Heart left ventricle (tissue), 16 donors: ENCODE measurements at places on chromosomes 12 and 14.

DNA sequence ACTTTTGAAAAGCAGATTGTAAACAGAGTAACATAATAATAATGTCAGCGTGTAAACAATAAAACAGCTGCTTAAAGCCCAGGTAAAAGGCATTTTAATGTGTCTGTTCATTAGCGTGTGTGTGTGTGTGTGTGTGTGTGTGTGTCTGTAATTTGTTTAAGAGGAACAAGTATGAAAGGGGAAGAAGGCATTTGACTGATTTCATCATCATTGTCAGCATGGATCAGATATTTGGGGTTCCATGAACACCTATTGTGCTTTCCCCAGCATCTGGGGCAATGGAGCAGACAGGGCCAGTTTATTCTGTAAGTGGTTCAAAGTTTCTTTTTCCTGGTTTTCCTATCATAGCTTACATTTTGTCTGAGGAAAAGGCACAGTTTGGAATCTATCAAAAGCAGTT, 28.9 kb downstream of the SLC25A21 start:
- DNase-seq, result no peak

- DNase-seq, result peak; percentile 56
Measured at GRCh38 chr12:113174461-113175384, 10.6 kb downstream of the DDX54 start.

- peak; percentile 63 for DNase-seq
Measured at GRCh38 chr12:107092669-107093416, 506 bp downstream of the CRY1 start.

DNA sequence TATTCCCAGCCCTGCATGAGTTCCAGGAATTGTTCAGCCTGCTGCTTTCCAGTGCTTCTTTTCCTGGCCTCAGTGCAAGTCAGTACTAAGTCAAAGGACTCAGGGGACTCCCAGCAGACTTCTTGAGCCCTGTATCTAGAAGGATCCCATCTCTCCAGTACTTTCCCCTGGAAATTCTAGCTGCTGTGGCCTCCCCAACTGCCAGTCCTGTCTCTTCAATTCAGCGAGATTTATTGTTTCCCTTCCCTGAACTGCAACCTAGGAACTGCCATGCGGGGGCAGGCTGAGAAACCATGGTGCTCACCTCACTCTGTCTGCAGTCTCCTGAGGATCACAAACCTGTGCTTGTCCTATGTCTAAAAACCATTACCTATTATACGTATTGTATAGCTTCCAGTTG, 31.8 kb downstream of the ZNF605 start:
- DNase-seq, result no peak

GRCh38 chr12:127041985-127042625, 1224.9 kb upstream of the TMEM132C start:
- no peak for DNase-seq

GRCh38 chr12:28089338-28089737, 100.9 kb upstream of the CCDC91 start:
- DNase-seq, result no peak

DNA sequence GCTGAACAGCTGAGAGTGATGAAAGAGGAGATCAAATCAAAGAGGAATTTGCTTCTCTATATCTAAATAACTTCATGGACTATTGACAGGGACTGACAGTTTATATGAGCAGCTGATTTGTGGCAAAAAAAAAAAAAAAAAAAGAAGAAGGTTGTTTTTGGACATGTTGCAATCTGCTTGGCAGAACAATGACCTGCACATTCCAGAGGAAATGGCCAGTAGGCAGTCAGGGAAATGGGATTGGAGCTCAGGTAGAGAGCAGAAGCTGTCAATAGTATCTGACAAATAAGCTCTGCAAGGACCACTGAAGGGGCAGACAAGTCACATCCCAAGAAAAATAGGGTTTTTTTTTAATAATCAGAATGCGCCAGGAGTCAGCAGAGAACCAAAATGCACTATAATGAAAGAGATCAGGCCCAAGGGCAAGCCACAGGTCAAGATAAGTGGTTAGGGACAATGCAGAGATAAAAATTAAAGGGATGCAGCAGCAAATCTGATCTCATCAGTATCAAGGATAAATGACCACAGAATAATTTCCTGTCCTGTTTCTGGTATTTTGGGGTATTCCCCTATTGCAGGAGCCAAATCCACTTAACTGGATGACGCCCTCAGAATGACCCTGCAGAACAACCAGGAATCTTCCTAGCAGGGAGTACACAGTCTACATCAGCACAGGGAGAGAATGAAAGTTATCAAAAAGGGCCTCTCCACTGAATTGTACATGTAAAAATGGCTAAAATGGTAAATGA, 22.6 kb upstream of the DUSP16 start:
- DNase-seq, result no peak

DNA sequence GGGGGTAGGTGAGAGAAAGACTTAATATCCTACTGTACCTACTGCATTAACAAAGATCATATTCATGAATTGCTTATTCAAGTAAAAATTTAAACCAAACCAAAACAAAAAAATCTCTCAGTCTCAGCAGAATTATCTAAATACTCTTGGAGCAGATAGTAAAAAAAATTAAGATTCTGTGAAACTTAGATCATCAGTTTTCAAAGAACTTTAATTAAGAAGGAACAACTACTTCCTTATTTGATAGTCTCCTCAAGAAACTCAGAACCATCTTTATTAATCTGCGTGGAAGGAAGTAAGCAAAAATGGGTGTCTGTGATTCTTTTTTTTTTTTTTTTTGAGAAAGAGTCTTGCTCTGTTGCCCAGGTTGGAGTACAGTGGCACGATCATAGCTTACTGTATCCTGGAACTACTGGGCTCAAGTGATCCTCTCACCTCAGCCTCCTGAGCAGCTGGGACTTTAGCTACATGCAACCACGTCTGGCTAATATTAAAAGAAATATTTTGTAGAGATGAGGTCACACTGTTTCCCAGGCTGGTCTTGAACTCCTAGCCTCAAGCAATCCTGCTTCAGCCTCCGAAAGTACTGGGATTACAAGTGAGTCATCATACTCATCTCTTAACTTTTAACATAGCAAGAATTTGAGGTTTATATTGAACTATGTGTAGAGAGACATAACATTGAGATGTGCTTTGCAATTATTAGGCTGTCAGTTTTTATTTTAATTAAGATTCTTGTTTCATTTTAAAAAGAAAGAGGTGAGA, 37.4 kb downstream of the GAS2L3 start:
- no peak for DNase-seq

GRCh38 chr12:89528434-89528833, 2.6 kb upstream of the POC1B start:
- no peak for DNase-seq

GRCh38 chr14:105315211-105315721, 718 bp downstream of the PACS2 start:
- no peak for DNase-seq

- DNase-seq, result no peak
Measured at GRCh38 chr12:31582155-31582554, 8.8 kb downstream of the DENND5B start.

GRCh38 chr14:51431033-51431709, 191.1 kb downstream of the TMX1 start:
- DNase-seq, result no peak

DNA sequence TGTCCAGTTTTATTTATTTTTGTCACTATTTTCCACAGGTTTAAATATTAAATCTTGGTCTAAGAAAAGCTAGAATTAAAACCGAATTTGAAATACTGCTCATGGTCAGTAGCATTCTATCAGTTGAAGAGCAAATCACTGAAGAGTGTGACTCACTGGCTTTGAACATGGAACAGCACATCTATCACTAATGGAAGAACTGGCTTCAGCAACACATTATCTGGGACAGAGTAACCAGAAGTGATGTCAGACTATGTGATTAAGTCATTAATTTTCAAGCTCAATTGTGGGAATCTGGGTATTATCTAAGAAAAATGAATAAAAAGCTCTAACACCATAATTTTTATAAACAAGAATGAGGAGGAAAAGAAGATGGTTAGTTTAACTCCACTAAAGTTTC, 527.5 kb downstream of the TMTC2 start:
- DNase-seq, result no peak

DNA sequence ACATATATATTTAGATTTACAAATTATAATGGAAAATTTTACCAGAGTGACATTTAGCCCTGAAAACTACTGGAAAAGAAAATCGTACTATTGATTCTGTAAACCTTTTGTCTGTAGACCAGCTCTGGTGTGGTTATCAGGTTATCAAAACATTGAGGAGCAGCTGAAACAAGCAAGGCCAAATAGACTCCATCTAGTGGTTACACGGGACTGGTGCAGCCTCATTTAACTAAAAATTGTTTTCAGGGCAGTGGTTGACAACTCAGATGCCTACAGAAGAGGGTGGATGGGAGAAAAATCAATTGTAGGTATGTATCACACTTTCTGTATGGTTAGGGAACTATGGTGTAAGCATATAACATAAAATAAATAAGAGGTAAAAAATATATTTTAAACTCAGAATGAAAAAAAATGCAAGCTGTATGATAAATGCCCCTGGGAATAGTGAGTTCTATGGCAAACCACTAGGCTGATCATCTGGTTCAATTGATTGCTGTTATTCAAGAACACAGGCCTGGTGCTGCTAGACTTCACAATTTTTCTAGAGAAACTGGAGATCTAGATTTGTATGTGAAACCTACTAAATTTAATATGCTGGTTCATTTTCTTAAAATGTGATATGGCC, 51.2 kb downstream of the ACSS3 start:
- no peak for DNase-seq

GRCh38 chr12:77225373-77225772, 160.0 kb upstream of the E2F7 start:
- no peak for DNase-seq

DNA sequence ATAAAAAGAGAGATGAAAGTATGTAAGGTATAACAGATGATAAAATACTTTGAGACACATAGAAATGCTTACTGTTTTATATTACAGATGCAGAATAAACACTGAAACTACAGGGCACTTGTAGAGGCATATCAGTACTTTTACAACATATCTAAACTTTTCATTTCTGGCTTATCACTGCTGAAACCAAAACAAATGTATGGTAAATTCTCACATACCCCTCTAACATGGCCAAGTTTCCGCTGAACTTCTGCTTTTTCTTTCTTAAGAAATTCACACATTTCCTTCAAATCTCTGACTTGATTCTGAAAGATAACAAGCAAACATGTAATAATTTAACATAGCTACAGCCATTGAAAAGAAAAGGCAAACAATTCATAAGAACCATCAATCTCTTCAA, 33.3 kb upstream of the C12orf50 start:
- DNase-seq, result no peak

DNA sequence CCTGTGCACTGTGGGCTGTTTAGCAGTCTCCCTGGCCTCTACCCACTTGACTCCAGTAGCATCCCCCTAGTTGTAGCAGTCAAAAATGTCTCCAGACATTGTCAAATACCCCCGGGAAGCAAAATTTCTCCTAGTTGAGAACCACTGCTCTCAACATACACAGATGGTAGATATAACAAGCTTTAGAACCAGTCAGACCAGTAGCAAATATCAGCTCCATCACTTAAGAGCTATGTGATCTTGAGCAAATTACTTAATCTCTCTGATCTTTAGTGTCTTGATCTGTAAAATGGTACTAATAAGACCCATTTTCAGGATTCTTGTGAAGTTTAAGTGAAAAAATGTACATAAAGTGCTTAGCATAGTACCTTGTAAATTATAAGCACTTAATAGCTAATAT, 96.2 kb downstream of the DUSP6 start:
- no peak for DNase-seq

DNA sequence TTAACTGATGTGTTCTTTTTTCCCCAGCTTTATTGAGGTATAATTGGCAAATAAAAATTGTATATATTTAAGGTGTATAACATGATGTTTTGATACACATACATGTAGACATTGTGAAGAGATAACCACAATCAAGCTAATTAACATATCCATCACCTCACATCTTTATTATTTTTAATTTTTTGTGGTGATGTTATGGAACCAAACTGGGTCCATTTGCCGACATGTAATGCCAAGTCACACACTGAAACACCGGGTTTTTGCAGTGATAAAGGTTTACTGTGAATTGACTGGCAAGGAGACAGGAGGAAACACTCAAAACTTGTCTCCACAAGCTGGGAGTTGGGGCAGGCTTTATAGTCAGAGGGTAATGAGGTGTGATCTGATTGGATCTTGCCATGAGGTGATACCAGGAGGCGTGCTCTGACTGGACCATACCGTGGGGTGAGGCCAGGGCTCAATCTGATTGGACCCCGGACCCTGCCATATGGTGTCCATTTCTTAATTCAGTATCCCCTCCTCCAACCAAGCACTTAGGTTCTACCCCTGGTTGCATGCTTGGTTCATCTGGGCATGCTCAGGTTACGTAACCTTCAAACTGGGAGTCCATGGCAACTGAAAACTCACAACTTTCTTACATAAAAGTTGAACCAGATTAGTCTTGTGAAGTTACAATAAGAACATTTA, 11.8 kb upstream of the WSCD2 start:
- no peak for DNase-seq

DNA sequence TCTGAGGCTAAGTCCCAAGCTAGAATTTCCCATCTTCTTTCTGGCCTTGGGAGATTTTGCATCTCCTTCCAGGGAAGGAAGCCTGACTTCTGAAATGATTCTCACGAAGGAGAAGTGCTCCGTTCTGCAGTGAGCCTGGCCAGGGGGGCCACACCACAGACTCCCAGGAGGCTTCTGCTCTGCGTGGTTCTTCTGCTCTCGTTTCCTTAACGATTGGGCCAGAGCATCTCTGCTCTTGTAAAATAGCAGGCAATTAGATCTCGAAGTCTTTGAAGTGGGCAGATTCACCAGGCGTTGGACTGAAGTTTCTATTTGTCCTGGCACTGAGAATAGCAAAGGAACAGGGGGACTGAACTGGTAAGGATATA, 6.7 kb upstream of the BATF start:
- no peak for DNase-seq

GRCh38 chr12:96395236-96395635, 5.0 kb downstream of the CDK17 start:
- DNase-seq, result no peak

GRCh38 chr12:68613209-68613904, 2.7 kb downstream of the RAP1B start:
- no peak for DNase-seq

GRCh38 chr14:55747186-55747585, 167.2 kb downstream of the KTN1 start:
- no peak for DNase-seq

GRCh38 chr12:64125913-64126312, 96.2 kb downstream of the KICS2 start:
- no peak for DNase-seq

DNA sequence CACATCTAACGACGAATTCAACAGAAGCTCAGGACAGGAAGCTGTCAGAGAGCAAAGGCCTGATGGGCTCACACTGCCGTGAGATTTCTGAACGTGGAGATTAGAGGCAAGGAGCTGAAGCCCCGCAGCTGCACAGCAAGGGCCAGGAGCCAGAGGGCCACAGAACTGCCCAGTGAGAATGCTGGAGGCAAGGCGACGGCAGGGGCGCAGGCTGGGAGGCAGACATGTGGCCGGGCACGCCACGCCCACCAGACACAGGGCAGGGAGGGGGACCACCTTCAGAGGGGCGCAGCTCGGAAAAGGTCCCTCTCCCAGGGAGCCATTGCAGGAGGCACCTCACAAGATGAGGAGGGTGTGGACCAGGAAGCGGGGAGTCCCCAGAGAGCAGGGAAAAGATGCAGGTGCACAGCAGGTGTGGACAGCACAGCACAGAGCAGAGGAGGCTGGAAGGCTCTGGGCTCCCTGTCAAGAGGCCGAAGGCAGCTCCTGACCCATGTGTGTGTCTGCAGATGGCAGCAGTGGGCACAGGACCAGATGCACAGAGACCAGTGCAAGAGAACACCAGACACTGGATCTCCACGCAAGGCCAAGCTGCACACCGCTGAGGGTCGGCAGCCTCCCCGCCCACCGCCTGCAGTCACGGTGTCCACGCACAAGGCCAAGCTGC, 23.0 kb downstream of the BTBD6 start:
- no peak for DNase-seq
